Suppressor macrophage treated with lipopolysaccharide for 4 hours (primary cell): ENCODE measurements at places on chromosomes 6 and 20.

DNA sequence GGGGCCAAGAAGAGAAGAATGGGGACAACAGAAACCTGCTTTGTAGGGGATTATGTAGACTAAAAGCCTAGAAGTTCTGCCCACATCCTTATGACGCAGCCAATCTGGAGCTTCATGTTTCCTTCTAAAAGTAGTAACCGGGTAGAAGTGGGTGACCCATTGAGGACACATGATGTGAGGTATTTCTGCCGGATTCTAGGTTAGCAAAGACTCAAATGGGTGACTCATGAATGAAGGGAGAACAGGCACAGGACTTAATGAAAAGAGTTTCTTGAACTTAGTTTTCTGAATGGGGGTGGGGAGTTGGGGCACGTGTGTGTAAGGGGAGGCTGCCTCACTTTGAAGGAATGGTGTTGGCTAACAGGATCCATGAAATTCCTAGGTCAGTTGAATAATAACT, 68.8 kb downstream of the CDS2 start:
- no peak for DNase-seq

DNA sequence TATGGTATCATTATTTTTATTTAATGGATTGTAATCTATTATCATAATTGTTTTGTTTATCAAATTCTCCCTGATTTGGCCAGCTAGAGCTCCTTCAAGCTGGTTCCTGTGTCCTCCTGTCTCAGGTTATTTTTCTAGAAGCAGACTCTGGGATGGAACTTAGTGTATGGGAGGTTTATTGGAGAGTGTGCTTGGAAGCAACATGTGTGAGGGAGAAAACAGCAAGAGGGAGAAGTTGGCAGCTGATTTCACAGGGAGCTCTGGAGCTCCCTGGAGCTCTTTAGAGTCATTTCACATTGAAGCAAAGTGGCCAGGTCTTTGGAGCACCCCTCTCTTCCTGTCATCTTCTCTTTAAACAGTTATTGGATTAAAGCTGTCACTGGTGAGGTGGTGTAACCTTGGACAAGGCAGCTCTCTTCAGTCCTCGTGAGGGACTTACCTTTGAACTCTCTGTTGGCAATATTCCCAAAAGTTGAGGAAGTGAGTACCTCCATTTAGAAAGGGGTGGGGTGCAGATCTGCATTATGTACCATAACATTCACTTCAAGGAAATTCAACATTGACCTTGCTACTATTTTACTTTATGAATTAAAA, 103.6 kb downstream of the PHF3 start:
- no peak for DNase-seq

DNA sequence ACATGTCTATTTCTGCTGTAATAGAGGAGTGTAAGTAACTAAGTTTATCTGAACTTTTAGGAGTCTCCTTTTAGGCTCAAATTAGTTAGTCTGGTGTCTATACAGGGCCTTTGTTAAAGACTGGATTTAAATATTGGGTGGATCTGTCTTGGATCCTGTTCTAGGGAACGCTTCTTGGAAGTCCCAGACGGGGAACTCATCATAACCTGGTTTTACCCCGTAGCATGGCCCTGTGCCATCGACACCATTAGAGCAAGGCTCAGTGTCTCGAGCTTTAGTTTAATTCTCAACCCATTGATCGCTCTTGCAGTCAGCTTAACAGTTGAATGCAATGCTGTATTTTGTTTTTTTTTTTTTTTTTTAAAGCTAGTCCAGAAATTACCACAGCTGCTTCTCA, 89.9 kb downstream of the CARMIL1 start:
- no peak for DNase-seq

DNA sequence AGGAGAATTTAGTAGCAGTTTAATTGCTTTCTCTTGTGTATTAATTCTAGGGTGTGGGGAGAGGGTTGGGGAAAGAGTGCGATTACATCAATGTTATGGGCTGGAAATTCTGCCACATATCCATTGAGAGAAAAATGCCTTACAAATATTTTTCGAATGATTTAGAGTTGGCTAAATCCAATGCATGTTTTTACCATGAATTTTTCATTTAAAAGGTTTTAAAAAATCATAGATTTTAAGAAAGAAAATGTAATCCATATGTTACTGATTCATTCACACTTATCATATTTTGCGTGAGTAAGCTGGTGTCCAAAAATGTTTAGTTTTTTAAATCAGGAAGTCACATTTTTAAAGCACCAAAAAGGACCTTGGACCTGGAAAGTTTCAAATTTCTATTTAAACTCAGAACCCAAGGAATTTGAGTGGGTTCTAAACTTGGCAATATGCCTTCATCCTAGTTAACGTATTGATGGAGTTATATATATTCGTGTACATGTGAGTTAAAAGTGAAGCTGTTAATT, 627.4 kb upstream of the CITED2 start:
- no peak for DNase-seq

GRCh38 chr6:129744201-129744879, 34.4 kb upstream of the ARHGAP18 start:
- DNase-seq: no peak

- DNase-seq: no peak
Measured at GRCh38 chr20:8633366-8633765, 435.5 kb upstream of the PLCB4 start.

DNA sequence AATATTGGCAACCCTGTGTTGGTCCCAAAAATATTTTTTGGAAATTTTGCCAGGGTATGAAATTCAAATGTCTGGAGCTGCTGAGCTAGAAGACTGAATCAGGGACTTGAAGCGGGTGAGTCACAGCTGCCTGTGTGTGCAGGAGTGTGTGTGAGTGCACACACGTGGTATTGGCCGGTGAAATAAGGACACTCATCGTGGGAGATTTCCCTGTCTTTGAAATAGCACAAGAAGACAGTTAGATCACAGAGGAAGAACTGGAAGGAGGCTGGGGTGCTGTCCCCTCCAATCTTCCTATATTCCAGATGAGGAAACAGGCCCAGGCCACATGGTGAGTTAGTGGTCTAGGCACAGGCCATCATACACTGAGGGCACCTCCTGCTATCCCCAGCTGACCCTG, 123.8 kb upstream of the MLN start:
- peak; percentile 61 for DNase-seq
